ENCODE measurements at places on chromosomes 13 and 19.

DNA sequence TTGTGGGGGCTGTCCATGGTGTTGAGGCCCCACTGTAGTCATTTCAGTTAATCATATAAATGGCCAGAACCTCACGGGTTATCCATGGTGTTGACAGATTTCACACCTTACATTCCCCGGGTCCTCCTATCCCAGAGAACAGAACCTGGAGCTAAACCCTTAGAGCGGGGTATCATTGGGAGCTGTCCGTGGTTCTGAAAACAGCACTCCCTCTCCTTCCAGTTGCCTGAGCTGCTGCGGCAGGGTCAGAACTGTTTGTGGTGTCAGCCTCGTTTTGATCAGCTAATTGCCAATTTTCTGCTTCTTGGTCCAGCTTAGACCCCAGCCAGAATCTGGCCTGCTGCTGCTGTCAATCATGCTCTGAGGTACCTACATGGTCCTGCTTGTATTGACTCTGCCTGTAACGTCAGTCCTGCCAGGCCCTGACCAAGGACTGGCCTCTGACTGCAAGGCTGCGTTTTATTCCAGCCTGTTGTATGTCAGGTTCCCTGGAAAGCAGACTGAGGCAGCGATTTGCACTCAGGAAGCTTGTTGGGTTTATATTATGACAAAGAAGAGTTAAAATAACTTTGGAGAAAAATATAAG lies 55.8 kb upstream of the KCTD15 start:
- no peak for DNase-seq

- DNase-seq = no peak
Measured at GRCh38 chr13:111152844-111153243, 37.7 kb downstream of the ARHGEF7 start.

DNA sequence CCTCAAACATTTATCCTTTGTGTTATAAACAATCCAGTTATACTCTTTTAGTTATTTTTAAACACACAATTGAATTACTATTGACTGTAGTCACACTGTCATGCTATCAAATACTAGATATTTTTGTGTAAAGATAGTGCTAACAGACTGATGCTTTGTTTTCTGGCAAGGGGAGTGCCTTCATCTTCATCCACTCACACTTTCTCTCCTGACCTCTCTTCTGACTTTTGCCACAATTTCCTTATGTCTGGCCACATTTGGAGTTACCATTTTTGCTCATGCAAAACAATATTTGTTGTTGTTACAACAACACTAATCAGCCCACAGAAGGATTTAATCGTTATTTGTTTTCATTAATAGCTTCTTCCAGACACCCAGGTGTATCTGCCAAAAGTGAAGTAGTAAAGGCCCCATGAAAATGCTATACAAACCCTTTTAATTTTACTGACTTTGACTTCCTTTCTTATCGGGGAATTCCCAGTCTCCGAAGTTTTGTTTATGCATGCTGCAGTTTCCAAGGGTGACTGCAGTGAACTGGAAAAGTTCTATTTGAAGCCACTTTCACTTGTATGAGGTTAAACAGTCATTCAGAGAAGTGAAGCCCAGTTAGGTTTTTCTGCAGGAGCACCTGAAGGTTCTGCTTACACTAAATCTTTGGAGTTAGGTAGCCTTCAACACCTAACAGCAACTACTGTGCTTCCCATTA lies 66.1 kb upstream of the FRY start:
- no peak for DNase-seq

- DNase-seq = no peak
Measured at GRCh38 chr19:50223439-50223716, 20.0 kb downstream of the MYH14 start.

DNA sequence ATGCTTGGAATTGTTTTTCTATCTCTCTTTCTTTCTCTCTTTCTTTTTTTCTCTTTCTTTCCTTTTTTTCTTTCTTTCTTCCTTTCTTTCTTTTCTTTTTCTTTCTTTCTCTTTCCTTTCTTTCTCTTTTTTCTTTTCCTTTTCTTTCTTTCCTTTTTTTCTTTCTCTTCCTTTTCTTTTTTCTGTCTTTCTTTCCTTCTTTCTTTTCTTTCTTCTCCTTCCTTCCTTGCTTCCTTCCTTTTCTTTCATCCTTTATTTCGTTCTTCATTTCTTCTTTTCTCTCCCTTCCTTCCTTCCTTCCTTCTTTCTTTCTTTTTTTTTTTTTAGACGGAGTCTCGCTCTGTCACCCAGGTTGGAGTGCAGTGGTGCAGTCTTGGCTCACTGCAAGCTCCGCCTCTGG lies 1.9 kb upstream of the MEX3D start:
- DNase-seq = no peak

- DNase-seq = no peak
Measured at GRCh38 chr13:41547251-41548000, 90.1 kb downstream of the RGCC start.

- DNase-seq = no peak
Measured at GRCh38 chr19:23525276-23525852, 130.1 kb upstream of the ZNF91 start.

DNA sequence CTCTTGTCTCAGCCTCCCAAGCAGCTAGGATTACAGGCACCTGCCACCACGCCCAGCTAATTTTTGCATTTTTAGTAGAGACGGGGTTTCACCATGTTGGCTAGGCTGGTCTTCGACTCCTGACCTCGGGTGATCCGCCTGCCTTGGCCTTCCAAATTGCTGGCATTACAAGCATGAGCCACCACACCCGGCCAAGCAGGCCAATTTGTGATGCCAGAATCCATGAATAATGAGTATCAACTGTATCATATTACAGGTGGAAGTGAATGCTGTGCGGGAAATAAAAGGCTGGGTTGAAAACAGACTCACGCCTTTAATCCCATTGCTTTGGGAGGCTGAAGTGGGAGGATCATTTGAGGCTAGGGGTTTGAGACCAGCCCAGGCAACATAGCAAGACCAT lies 3.6 kb upstream of the NFILZ start:
- DNase-seq = no peak
